Suprapubic skin (tissue), 4 donors: ENCODE measurements at places on chromosomes 11 and 22.

DNA sequence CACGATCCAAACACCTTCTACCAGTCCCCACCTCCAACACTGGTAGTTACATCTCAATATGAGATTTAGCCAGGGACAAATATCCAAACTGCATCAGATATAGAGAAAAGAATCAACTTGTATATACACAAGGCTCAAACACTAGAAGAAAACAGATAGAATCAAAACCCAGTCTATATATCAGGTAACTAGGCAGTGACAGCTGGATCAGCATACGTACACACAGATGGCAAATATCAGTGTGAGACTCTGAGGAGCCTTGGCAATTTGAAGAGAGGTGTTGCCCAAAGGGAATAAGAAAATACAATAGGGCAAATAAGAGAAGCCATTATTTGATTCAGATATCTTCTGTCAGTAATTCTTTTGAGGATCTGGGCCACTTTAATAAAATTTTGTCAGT is 951.3 kb upstream of the CHORDC1 start:
- DNase-seq: no peak
- no peak overlapping the region for H3K27ac ChIP-seq
- no peaks in the 10 kb centered on the region for H3K4me1 ChIP-seq
- H3K4me3 ChIP-seq: no peak overlapping the region
- no peaks in the 10 kb centered on the region for H3K36me3 ChIP-seq
- H3K27me3 ChIP-seq: no peaks in the 10 kb centered on the region

GRCh38 chr11:97833412-97833811 is 1187.3 kb upstream of the CNTN5 start:
- H3K27me3 ChIP-seq: no peaks in the 10 kb centered on the region
- H3K27ac ChIP-seq: no peak overlapping the region
- H3K4me3 ChIP-seq: no peak overlapping the region
- H3K36me3 ChIP-seq: no peaks in the 10 kb centered on the region

DNA sequence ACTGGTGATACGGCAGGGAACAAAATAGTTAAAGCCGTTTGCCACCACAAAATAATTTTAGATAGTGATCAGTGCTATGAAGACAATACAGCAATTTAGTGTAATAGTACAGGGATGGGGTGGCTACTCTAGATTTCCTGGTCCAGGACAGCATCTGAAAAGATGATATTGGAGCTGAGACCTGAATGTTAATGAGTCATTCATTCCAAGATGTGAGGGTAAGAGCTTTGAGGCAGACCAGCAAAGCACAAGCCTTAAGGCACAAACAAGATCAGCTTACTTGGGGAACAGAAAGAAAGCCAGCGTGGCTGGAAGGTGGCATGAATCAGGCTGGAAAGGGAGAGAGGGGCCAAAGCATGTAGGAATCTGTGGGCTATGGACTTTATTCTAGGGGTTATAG is 132.3 kb downstream of the TRIM44 start:
- H3K4me3 ChIP-seq: no peak overlapping the region
- no peak for DNase-seq
- H3K36me3 ChIP-seq: no peaks in the 10 kb centered on the region
- no peak overlapping the region for H3K27ac ChIP-seq

- peak overlapping the region; percentile 63 for H3K27ac ChIP-seq
- H3K4me3 ChIP-seq: peak overlapping the region; percentile 49
- no peaks in the 10 kb centered on the region for H3K27me3 ChIP-seq
- peak; percentile 84 for DNase-seq
- no peaks in the 10 kb centered on the region for H3K36me3 ChIP-seq
Measured at GRCh38 chr11:128548649-128549255, 38.6 kb downstream of the ETS1 start.

DNA sequence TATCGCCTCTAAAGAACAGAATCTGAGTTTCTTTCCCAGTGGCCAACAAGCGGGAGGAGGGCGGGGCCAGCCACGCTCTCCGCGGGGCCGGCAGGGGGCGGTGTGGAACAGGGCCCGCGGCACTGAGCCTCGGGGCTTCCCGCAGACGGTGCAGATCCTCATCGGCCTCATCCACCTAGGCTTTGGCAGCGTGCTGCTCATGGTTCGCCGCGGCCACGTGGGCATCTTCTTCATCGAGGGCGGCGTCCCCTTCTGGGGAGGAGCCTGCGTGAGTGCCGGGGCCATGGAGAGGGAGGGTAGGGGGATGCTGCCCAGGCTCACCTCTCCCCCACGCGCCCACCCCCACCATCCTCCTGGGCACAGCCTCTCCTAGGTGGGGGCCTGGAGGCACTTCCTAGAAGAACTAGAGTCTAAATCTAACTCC is 10.7 kb downstream of the MS4A15 start:
- no peaks in the 10 kb centered on the region for H3K36me3 ChIP-seq
- H3K27ac ChIP-seq: no peak overlapping the region
- no peaks in the 10 kb centered on the region for H3K4me1 ChIP-seq
- H3K27me3 ChIP-seq: peaks cover 29% of the 10 kb centered on the region

- H3K4me3 ChIP-seq: no peak overlapping the region
- DNase-seq: no peak
- H3K27ac ChIP-seq: no peak overlapping the region
- H3K36me3 ChIP-seq: peaks cover 27% of the 10 kb centered on the region
- peaks cover 12% of the 10 kb centered on the region for H3K4me1 ChIP-seq
Measured at GRCh38 chr11:57403802-57404147, 13.3 kb upstream of the PRG2 start.

- no peak overlapping the region for H3K27ac ChIP-seq
- no peaks in the 10 kb centered on the region for H3K4me1 ChIP-seq
- H3K4me3 ChIP-seq: no peak overlapping the region
- no peaks in the 10 kb centered on the region for H3K36me3 ChIP-seq
Measured at GRCh38 chr11:6817694-6818093, 18.2 kb upstream of the OR6A2 start.

DNA sequence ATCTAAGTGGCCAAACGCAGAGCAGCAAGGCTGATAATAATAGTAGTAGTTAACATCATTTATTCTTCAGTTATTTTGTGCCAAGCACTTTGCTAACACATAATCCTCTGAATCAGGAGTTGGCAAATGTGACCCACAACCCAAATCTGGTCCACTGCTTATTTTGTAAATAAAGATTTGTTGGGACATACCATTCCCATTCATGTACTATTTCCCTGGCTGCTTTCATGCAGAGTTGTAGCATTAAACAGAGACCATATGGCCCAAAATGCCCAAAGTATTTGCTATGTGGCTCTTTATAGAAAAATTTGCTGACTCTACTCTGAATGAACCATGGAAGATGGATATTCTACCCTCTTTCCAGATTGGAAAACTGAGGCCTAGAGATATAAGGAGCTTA is 50.3 kb downstream of the COMMD9 start:
- no peaks in the 10 kb centered on the region for H3K4me1 ChIP-seq
- no peaks in the 10 kb centered on the region for H3K36me3 ChIP-seq
- no peak overlapping the region for H3K27ac ChIP-seq

DNA sequence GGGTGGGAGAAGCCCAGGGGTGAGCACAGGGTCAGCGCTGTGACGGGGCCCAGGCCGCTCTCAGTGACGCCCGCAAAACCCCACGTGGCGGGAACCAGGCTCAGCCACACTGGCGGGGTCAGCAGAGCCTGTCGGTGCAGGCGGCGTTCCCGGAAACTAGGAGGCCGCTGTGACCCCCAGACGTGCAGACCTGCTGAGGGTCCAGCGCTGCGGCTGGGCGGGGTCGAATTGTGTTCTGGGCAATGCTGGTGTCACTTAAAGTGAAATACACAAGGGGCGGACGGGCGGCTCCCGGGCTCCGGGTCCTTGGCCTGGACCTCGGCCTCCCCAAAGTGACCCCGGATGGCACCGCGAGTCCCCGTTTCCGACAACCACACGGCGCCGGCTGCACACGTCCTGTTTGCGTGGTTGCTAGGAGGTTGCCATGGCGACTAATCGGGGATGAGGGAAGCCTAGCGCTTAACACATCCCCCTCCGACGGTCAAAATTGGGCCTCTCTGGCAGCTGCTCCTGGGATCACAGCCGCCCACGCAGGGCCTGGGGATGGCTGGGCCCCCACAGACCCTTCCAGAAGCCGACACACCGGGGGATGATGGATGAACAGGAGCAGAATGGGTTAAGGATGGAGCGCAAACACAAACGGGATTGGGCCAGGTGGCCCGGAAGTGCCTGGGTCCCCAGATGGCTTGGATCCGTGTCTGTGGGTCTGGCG is 81.7 kb upstream of the PRR5 start:
- H3K36me3 ChIP-seq: no peaks in the 10 kb centered on the region
- peak; percentile 87 for DNase-seq
- no peak overlapping the region for H3K27ac ChIP-seq
- peaks cover 21% of the 10 kb centered on the region for H3K27me3 ChIP-seq
- H3K4me3 ChIP-seq: peak overlapping the region; percentile 18

DNA sequence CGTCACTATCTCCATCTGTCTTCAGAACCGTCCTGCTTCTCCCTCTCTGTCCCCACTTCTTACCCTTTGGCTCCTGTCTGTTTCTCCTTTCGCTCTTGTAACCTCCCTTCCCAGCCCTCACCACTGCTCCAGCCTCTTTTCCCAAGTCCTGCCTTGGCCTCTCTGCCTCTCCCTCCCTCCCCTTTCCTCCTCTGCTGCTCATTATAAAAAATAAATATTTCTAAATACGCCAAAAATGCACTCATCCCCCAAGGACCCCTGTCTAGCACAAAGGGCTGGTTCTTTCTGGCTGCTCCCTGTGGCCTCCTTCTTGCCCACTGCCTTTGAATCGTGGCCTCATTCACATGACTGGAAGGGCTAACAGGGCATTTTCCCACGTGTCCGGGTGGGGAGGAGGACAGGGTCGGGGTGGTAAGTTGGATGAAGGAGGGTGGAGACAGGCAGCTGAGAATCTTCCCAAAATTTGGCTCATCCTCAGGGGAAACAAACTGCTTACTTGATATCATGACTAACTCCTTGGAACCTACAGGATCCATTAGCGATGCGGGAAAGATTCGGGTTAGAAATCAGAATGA is 26.4 kb upstream of the OAF start:
- peak overlapping the region; percentile 84 for H3K27ac ChIP-seq
- no peaks in the 10 kb centered on the region for H3K36me3 ChIP-seq
- no peak overlapping the region for H3K4me3 ChIP-seq
- H3K27me3 ChIP-seq: no peaks in the 10 kb centered on the region

DNA sequence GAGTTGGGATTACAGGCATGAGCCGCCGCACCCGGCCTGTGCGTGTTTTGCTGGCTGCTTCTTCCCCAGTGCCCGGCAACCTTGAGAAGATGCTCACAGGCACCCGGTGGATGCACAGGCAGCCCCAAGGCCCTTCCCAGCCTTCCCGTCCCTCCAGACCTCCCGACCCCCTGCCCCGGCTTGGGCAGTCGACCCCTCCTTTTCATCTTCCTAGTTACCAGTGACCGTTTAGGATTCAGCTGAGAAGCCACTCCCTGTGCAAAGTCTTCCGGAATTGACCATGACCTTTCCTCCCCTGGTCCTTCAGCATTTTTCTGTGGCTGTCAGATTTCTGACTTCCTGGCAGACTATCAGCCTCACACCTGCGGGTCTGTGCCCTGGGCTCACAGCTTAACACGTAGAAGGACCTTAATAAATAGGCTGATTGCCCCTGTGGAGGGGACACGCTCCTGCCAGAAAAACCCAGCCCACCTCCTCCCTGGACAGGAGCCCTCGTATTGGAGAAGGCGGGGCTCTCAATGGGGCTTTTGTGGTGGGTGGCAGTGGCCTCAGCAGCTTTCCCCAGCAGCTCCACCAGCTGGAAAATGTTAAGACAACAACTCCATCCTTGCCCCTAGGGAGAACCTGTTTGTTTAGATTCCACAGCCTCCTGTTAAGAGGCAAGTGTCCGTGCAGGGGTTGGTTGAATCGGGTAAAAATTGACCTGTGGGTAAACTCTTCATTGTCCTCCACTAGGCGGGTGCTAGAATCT is 10.4 kb upstream of the ANO1 start:
- H3K27ac ChIP-seq: no peak overlapping the region
- peaks cover 47% of the 10 kb centered on the region for H3K27me3 ChIP-seq
- H3K4me3 ChIP-seq: no peak overlapping the region
- H3K36me3 ChIP-seq: no peaks in the 10 kb centered on the region
- DNase-seq: peak; percentile 71

DNA sequence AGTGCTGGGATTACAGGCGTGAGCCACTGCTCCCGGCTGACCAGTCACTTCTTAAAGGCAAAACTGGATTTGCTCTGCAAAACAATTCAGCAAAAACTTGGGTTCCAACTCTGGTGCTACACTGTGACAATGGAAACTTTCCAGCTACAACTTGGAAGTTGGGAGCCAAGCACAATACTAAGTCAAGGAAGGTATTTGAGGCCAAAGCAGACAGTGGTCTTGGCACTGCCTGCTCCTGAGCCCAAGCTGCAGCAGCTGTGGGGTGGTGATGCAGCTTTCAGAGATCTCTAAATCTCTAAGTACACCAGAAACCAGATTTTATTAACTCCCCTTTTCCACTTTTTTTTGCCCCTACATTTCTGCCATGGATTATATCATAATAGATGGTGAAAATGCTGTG is 17.5 kb downstream of the ADM start:
- H3K4me1 ChIP-seq: peaks cover 43% of the 10 kb centered on the region
- peak overlapping the region; percentile 72 for H3K27ac ChIP-seq
- H3K36me3 ChIP-seq: no peaks in the 10 kb centered on the region
- no peaks in the 10 kb centered on the region for H3K27me3 ChIP-seq

- no peak overlapping the region for H3K27ac ChIP-seq
- H3K4me3 ChIP-seq: no peak overlapping the region
- no peaks in the 10 kb centered on the region for H3K36me3 ChIP-seq
- DNase-seq: no peak
- peaks cover 3% of the 10 kb centered on the region for H3K27me3 ChIP-seq
- H3K4me1 ChIP-seq: no peaks in the 10 kb centered on the region
Measured at GRCh38 chr11:76288166-76288980, 82.1 kb upstream of the WNT11 start.

DNA sequence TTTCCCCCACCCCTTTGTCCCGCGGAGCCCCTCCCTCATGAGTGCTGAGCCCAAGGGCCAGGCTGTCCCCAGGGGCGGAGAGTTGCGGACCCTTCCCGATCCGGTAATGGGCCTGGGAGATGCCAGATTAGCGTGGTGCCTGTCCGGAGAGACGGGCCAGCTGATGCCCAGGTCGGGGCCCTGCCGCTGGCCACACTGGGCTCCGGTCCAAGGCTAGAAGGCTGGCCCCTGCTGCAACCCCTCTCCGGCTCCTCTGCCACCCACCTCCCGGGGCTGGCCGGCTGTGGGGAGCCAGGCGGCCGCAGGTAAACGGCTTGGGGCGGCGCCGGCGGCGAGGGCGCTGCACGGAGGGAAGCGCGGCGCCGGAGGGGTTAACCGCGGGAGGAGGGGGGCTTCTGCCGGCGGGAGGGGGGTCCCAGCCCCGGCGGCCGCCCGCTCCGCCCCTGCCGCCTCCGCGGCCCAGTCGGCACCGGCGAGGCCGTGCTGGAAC is at the start of gene KCNK4:
KCNK4 (plus strand) TSS at position 41 of the 490 bp plus-strand sequence. CDS start 1,717 bp downstream, outside the sequence.
- peaks cover 29% of the 10 kb centered on the region for H3K4me1 ChIP-seq
- H3K27ac ChIP-seq: no peak within 1 kb of the TSS
- H3K36me3 ChIP-seq: peaks cover 6% of the 10 kb centered on the region
- H3K4me3 ChIP-seq: peak within 1 kb of the TSS; percentile 53
- H3K27me3 ChIP-seq: peaks cover 27% of the 10 kb centered on the region

- no peak overlapping the region for H3K4me3 ChIP-seq
- peaks cover 2% of the 10 kb centered on the region for H3K4me1 ChIP-seq
- peak; percentile 66 for DNase-seq
- H3K27me3 ChIP-seq: peaks cover 64% of the 10 kb centered on the region
- no peak overlapping the region for H3K27ac ChIP-seq
- H3K36me3 ChIP-seq: no peaks in the 10 kb centered on the region
Measured at GRCh38 chr22:49662681-49663080, 165.0 kb downstream of the BRD1 start.

DNA sequence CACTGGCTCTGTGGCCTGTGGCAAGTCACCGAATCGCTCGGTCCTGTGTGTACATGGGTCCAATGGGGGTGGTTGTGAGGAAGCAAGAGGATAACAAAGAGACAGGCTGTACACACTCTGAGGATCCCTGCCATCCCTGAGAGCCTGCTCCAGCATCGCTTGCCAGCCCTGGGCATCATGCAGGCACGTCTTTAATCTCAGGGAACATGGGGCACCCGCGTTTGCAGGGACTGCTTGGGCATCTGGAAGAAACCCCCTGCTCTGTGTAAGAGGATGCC is 1.3 kb upstream of the C1QTNF5 start:
- peaks cover 14% of the 10 kb centered on the region for H3K27me3 ChIP-seq
- no peak for DNase-seq
- H3K27ac ChIP-seq: no peak overlapping the region
- H3K4me3 ChIP-seq: no peak overlapping the region
- peaks cover 50% of the 10 kb centered on the region for H3K4me1 ChIP-seq
